ENCODE measurements at places on chromosomes 1 and 21.

GRCh38 chr1:3921765-3922164 is 21.7 kb upstream of the C1orf174 start:
- DNase-seq = no peak

GRCh38 chr1:119689511-119689910 is 22.2 kb upstream of the PHGDH start:
- DNase-seq = no peak

GRCh38 chr1:162381941-162382750 is 618 bp downstream of the C1orf226 start:
- no peak for DNase-seq

DNA sequence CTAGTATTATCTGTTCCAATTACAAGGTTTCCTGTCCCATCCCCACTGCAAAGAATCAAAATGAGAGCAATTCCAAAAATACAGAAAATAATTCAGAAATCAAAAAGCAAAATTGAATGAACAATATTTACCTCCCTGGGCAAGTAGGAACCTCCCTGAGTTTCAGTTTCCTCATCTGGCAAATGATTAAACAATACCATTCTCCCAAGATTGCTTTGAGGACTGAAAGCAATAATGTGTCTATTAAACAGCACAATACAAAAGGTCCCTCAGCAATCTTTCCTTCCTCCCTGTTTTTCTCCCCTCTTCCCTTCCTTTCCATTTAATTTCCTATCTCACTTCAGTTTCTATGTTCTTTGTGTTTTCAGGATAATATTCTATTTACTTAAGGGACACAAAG is 171.0 kb downstream of the ZC3H11B start:
- DNase-seq = no peak

- peak; percentile 91 for DNase-seq
Observed at GRCh38 chr1:41783189-41783639, 135.5 kb downstream of the HIVEP3 start.

DNA sequence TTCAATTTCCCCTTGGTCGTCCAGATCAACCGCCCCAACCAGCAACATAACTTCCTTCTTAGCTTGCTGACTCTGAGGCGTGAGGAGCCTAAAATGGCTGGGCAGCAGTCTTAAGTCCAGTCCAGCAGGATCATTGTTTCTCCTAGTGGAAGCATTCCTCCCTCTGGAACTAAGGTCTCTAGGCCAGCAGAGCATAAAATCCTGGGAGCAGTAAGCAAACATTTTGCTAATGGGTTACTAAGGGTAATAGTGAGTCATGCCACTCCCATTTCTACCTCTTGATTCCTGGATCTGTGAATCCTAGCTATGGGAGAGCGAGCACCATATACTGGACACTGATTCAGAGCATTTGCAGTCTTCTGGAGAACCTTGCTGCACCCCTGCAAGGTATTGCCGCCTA is 59.9 kb downstream of the ADSS2 start:
- peak; percentile 10 for DNase-seq

- no peak for DNase-seq
Observed at GRCh38 chr1:113434081-113434873, 44.0 kb downstream of the MAGI3 start.

Measured in fibroblast of skin of right quadriceps (primary cell).